Suprapubic skin (tissue), 4 donors: ENCODE measurements at places on chromosomes 1 and 21.

DNA sequence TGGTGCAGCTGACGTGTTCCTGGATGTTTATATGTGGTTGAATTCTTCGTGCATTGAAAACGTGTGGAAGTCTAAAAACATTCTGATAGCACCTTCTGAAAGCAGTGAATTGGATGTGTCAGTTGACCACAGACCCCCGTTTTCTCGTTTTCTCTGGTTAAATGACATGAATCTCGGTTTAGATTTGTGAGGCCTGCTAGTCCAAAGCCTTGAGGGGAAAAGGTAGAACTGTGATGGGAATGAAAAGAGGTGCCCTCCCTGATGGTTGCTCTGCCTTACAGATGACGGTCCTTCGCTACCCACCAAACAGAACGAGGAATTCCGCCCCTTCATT is 8.9 kb downstream of the RER1 start:
- no peak for DNase-seq

GRCh38 chr1:211781260-211781659 is 49.3 kb downstream of the LPGAT1 start:
- no peak for DNase-seq

DNA sequence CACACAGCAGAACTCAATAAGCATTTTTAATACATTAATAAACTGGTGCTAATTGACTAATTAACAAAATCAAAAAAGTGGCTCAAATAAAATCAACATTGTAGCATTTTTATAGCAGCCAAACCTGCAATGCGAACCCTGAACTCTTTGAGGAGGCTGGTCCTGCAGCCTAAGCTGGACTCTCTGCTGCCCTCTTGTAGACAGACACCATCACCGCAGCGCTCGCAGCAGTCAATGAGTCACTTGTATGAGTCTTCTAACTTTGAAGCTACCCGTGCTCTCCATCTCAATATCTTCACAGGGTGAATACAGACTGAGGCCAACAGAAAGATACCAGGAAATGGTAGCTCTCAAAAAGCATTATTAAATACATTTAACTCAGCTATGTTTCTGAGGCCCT is 9.7 kb upstream of the KRTAP7-1 start:
- DNase-seq, result no peak

GRCh38 chr1:64823691-64824476 is 79.0 kb downstream of the RAVER2 start:
- DNase-seq, result no peak

DNA sequence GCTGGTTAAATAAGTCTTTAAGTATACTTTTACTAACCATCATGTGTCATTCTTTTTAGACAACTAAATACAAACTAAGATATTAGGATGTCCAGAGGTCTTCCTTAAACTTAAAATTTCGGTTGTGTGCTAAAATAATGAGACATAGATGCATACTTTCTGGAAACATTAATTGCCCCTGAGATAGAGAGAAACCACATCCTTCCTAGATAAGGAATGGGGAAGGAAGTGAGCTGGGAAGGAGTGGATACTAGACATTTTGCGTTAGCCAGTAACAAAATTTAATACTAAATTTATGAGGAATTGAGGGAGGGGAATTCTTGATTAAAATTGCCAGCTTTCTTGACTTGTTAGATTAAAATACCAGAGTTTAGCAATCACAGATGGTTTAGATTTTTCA is 37.1 kb upstream of the PTGS2 start:
- no peak for DNase-seq

GRCh38 chr1:236604905-236605806 is 840 bp upstream of the HEATR1 start:
- no peak for DNase-seq

GRCh38 chr1:113608399-113608798 is 150.9 kb downstream of the PHTF1 start:
- DNase-seq, result no peak

- no peak for DNase-seq
These were observed 1.6 kb downstream of the EPS15 start for GRCh38 chr1:51517361-51518032.

DNA sequence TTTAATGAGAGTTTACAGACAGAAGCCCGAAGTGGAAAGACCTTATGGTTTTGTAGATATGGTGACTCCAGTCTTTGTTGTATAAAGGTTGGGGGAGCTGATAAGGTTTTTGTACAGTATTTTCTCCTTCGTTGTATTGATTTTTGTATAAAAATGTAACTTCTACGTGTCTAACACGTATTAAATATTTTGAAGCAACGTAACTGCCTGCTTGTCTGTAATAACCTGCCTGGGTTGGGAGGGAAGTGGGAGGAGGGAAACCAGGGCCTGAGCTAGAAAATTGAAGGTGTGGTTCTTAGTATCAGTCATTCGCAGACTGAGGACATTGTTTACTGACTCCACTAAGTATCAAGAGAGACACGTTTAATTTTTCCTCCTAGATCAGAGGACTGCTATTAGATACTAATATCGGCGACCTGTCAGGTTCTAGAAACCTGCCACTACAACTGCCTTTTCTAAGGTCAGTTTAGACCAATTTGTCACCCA is 2.2 kb downstream of the IER5 start:
- DNase-seq, result no peak

- DNase-seq, result no peak
These were observed 413.4 kb downstream of the HLX start for GRCh38 chr1:221292652-221293051.

- DNase-seq, result no peak
These were observed 107.2 kb downstream of the ARHGEF10L start for GRCh38 chr1:17646444-17647280.
